Stimulated activated CD4-positive, alpha-beta T cell treated with anti-CD3 and anti-CD28 coated beads, Interleukin-2, amount 100 ng/mL, for 24 hours (primary cell): ENCODE measurements at places on chromosomes 3 and 15.

- no peak for DNase-seq
Observed at GRCh38 chr3:153051427-153052095, 110.5 kb upstream of the RAP2B start.

DNA sequence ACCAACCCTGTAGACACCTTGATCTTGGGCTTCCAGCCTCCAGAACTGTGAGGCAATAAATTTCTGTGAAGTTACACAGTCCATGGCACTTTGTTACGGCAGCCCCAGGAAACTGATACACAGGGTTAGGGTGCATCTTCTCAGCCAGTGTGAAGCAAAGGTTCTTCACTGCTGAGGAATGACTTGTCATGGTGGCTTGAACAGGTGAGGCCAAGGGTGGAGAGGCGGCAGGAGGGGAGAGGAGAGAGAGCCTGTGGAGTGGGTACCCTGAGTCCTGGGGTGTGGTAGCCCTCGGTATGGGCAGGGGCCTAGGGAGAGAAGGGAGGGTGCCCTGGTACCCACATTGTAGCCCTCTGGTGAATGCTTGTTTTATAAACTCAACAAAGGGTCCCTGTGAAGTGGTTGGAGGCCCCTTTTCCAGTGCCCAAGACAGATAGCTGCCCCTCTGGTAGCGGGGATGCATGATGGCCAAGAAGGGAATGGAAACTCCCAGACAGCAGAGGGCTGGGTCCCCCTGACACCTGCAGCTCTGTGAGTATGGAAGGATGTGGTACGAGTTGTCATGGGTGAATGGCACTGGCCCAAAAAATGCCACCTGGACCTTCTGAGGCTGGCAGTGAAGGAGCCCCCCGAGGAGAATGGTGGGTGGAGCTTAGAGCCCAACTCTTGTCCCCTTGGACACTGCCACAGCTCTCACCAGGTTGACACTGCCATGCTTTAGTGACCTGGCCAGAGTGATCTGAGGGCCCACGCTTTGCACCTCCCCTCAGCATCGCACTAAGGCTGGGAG lies 49.6 kb downstream of the SPSB4 start:
- DNase-seq: no peak

- DNase-seq: no peak
Observed at GRCh38 chr3:129655291-129655700, 48.8 kb upstream of the PLXND1 start.

- DNase-seq: no peak
Observed at GRCh38 chr15:32671339-32672325, 30.1 kb downstream of the SCG5 start.

GRCh38 chr3:99534951-99535704 lies 103.3 kb upstream of the COL8A1 start:
- no peak for DNase-seq

- no peak for DNase-seq
Observed at GRCh38 chr3:6088433-6088832, 772.5 kb upstream of the GRM7 start.

DNA sequence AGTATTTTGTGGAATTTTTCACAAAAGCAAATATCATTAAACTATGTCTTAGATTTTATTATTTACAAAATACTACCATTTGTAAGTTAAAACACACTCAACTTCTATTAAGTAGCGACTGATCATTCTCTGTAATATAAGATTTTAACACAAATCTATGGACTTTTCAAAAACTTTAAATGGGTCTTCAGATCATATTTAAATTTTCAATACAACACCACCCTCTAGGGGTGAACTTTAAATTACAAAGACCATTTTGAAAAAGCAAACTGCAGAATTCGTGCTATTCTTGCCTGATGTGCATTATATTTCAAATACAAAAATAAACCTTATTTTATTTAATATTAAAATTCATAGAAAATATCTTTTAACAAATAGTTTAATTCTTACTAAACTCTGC lies 8.2 kb upstream of the VGLL4 start:
- DNase-seq: no peak

GRCh38 chr15:23437673-23438072 lies 9.4 kb downstream of the GOLGA6L2 start:
- no peak for DNase-seq

- DNase-seq: no peak
Observed at GRCh38 chr3:188542196-188542595, 388.2 kb downstream of the LPP start.

- no peak for DNase-seq
Observed at GRCh38 chr3:81684751-81685395, 76.6 kb downstream of the GBE1 start.

DNA sequence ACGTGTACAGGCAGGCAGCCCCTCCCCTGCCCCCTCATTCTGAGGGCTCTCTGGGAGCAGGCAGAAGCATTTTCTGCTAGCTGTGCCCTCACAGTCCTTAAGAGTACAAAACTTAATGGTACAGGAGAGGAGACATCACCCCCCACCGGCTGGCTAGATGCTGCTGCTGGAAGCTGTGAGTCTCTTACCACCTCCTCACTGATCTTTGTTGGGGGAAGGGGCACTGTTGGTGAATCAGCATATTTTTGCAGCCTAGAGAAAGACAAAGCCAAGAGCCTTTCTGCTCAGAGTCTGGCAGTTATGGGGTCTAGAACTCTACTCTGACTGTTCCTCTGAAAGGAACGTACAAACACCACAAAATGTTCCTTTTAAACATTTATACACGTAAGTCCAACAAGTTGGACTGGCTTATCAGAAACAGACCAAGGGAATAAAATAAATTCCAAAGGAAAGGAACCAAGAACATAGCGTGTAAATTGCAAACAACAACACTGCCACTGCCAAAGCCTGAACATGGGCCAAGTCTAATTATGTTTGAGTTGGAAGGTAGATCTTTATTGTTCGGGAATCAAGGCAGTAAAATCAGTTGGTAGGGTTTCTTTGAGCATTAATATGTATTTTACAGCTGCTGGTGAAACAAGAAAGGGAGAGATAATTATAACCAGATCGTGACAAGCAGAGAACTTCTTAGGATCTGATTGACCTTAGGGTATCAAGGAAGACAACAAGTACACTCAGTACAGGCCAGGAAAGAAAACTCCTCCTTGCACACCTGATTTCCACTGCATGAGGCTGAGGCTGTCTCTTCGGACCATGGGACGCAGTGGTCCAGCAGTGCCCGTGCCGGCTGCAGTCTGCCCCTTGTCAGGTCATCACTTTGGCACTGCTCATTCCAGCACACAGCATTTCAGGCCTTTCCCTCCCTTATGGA lies 27.4 kb downstream of the CLK3 start:
- DNase-seq: no peak

DNA sequence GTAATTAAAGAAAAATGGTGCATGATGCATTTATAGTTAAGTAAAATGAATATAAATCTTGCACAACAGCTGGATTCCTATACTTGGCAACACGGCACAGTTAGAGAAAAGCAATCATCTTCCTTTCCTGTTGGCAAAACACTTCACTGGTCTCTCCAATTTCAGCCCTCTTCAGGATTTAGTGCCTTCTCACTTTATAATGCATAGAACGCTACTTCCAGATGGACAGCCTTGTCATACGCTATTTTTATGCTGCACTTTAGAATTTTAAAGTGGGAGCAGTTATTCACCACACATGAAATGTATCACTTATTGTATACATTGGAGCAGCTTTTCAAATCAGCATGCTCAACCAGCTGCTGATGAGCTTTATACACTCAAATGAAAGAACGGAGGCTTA lies 194.4 kb upstream of the GBE1 start:
- no peak for DNase-seq

DNA sequence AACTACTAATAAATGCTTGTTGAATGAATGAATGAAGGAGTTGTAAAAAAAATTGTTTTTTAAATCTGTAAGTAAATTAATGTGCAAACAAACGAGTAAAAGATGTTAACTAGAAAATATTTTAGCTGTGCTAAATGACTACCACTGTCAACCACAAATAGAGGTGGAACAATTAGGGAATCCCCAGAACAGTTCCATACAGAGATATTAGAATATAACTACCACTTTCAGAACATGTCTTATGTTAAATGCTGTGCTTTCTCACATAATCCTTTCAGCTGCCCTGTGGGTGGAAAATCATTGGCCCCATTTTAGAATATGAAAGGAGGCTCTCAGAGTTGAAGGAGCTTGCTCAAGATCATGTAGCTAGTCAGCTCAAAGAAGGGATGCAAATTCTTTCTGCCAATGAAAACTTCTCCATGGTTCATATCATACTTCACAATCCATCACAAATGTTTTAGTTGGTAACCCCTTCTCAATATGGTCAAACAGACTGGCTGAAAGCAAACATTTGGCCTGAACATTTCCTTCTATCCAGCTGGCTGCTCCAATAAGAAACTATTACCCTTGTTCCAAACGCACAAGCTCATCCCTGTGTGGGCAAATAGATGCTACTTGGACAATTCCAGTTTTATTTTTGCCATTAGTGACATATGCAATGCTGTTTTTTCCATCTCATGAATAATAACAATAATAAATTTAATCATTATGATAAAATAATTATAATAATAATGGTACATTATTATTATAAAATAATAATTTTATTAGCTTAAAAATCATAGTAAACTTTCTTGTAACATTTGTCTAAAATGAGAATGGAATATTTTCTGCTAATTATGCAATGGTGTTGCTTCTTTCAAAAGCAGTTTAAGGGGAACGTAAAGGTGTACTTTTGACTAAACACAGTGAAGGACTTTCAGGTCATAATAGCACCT lies 290.4 kb upstream of the STT3B start:
- DNase-seq: no peak

DNA sequence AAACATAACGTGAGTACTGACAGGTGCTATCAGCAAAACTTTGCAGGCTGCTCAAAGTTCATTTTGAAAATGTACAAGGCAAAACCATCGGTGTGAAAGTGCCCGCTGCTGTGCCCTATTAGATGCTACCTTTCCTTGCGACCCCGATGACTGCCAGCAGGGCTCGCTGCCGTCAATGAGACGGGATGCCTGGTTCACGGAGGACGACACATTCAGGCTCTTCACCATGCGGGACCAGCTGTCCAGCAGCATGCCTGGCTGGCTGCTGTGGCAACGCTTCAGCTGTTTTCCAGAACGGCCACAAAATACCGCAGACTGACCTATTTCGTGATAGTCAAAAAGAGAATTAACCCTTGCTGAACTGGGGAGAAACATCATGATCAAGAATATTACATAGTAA lies 92.7 kb upstream of the OCA2 start:
- DNase-seq: no peak

- DNase-seq: no peak
Observed at GRCh38 chr3:27560484-27561056, 76.4 kb upstream of the SLC4A7 start.

GRCh38 chr15:69802432-69802831 lies 295.3 kb downstream of the TLE3 start:
- DNase-seq: no peak

DNA sequence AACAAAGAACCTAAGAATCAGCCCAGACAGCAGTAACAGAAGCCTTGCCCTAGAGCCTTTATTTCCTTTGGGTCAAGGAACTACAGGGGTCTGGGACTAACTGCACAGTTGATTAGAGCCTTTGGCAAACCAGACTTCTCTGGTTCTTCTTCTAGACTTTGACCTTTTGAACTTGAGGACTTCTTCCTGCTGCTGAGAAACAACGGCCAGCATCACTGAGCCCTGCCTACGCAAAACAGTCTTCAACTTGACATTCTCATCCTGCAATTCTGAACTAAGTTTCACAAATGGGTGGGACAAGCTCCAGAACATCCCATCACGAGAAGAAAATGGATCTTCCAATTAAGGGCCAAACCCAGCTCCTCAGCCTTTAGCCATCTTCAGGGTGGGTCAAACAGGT lies 31.4 kb downstream of the CMTM6 start:
- no peak for DNase-seq

DNA sequence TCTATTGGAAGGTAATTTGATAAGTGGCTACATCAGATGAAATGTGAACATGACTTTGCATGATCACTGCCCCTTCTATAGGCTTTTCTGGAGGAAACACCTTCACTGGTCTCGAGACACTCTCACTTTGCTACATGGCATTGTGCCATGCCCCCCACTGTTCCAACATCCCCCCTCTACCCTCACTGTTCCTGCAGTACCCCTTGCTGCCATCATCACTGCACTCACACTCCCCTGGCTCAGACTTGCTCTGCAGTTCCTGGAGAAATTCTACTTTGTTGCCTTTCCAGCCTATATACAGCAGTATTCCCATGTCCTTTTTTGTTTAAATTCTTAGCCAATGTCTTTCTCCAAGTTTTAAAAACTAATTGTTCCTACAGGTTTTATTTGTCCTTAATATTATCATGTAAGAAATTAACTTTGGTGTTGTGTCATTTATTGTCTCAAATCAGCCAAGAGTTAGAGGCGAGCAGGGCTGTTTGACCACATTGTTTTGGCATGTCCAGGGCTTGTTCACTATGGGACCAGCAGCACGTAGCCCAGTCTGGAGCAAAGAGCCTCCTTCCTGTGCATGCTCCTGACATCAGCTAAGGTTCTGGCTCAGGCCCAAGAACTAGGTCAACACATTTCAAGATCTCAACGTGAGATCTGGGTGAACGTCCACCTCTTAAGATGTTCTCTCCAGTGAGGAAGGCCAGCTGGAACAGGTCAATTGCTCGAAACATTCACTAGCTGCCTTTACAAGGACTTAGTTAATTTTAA lies 246.4 kb downstream of the SLC9A9 start:
- DNase-seq: no peak

GRCh38 chr15:67946701-67947100 lies 106.9 kb upstream of the RNU6-1 start:
- DNase-seq: no peak

GRCh38 chr15:50162969-50163718 lies 18.9 kb upstream of the SLC27A2 start:
- no peak for DNase-seq

DNA sequence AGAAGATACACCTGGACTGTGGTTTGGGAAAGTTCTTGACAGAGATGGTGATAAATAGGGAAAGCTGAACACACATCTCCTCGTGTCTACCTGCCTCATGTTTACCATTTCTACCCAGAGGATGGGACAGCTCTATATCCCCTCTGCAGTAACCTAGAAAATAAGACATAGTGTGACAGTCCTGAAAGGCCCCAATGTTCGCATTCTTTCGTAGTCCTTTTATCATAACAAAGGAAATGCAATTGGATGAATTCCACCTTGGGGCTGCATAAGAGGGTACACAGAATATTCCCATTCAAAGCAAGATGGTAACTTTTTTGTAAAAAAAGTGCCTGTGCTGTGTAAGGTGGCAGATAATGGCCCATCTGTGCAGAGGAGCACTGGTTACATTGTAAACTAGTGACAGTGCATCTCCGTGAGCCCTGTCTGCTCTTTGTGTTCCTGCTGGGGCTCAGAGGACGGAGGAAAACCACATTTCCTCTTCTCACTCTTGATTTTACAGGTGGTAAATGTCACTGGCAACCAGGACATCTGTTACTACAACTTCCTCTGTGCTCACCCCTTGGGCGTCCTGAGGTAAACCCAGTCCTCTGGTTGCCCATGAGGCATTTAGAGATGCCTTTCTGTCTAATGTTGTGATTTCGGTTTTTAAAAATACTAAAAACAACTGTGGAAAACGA lies 74.3 kb downstream of the SIDT1 start:
- peak; percentile 23 for DNase-seq

GRCh38 chr15:71043373-71043772 lies 71.9 kb upstream of the THSD4 start:
- no peak for DNase-seq
